ENCODE measurements at places on chromosomes 6 and 20.

DNA sequence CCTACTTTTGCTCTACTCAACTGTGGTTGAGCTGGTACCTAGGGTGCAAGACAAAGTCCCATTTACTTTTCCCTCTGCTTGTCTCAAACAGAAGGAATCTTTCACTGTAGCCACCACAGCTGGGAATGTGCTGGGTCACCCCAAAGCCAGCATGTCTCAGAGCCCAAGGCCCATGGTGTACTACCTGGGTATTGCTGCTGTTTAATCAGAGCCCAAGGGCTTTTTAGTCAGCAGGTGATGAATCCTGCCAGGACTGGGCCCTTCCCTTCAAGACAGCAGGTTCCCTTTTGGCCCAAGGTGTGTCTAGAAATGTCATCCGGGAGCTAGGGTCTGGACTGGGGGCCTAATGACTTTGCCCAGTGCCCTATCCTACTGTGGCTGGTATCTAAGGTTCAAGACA lies 249.8 kb downstream of the HDGFL1 start:
- DNase-seq = peak; percentile 24

GRCh38 chr20:50783390-50783789 lies 11.5 kb upstream of the BCAS4 start:
- DNase-seq = no peak

DNA sequence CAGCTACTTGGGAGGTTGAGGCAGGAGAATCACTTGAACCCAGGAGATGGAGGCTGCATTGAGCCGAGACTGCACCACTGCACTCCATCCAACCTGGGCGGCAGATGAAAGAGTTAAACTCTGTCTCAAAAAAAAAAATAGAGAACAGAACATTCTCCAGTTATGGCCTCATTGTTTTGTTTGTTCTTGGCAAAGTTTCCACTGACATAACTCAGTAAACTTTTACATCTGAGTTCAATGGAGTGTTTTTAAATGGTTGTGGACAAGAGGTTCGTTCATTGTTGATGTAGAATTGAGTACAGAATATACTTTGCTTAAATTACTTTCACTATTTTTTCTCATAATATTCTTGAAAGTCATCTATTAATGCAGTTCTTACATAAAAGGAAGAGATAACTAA lies 42.2 kb upstream of the IFNGR1 start:
- no peak for DNase-seq

DNA sequence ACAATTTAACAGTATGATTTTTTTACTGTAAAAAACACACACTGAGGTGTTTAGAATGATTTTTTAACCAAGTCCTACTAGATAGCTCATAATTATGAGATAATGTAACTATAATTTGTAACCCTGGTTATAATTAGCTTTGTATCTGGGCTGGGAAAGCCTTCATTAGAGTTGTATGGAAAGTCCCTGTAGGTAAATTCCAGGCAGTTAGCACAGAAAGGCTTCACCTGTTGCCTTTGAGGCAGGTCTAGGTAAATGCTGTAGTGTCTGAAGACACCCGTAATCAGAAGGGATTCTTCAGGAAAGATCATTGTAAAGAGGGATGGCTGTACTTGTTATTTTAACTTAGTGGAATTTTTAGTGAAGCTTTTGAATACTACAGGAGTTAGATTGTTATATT lies 1.9 kb downstream of the TMEM200A start:
- peak; percentile 17 for DNase-seq

DNA sequence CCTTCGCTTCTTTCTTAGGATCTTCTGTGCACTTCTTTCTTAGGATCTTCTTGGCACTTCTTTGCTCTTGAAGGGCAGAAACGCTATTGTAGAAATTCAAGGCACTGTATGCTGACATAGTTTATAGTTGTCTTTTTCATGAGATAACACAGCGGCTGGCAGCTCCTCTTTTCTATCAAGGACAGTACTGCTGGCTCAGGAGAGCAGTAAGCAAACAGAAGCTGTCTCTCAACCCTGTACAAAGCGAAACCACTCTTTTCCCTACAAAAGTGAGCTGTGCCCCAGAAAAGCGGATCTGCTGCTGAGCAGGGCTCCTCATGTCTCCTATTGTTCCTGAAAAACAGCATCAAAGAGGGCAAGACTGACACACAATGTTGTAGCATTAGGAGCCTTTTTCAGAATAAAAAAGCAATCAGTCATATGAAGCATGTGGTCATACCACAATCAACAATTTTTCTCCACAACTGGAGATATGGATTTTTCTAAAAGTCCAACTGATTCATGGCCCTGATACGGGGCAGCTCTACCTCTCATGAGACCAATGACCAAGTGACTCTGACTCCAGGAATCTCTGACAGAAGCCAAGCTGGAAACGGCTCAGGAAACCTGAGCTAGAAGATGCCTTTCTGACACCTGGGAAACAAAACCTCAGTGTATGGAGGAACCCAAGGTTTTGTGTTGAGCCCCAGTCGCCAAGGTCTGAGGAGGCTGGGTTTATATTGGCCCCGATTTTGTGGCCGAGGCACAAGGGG lies 255.9 kb downstream of the ESR1 start:
- DNase-seq = no peak

DNA sequence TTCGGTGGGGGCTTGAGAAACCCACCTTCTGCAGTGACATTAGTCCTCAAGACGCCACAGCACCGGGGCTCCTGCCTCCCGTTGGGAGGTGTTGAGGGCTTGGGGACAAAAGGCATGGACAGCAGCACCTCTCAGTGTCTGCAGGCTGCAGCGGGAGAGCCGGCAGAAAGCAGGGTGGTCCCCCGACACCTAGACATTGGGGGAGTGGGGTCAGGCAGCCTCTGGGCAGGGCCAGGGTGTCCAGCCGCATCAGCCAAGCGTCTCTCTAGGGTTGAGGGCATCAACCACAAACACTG lies 264.7 kb downstream of the TAF4 start:
- no peak for DNase-seq

GRCh38 chr20:25313593-25313992 lies 65.7 kb downstream of the PYGB start:
- DNase-seq = no peak

- no peak for DNase-seq
Observed at GRCh38 chr6:107796156-107796555, 28.0 kb downstream of the SCML4 start.

DNA sequence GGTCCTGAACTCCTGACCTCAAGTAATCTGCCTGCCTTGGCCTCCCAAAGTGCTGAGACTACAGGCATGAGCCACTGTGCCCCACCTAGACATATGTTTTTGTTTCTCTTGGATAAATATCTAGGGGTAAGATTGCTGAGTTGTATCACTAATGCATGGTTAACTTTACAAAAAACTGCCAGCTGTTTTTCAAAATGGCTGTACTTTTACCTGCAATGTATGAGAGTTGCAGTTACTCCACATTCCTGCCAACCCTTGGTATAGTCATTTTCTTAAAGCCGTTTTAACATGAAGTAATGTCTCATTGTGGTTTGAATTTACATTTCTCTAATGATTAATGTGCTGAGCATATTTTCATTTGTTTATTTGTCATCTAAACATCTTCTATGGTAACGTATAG lies 289.7 kb downstream of the UTRN start:
- peak; percentile 47 for DNase-seq

DNA sequence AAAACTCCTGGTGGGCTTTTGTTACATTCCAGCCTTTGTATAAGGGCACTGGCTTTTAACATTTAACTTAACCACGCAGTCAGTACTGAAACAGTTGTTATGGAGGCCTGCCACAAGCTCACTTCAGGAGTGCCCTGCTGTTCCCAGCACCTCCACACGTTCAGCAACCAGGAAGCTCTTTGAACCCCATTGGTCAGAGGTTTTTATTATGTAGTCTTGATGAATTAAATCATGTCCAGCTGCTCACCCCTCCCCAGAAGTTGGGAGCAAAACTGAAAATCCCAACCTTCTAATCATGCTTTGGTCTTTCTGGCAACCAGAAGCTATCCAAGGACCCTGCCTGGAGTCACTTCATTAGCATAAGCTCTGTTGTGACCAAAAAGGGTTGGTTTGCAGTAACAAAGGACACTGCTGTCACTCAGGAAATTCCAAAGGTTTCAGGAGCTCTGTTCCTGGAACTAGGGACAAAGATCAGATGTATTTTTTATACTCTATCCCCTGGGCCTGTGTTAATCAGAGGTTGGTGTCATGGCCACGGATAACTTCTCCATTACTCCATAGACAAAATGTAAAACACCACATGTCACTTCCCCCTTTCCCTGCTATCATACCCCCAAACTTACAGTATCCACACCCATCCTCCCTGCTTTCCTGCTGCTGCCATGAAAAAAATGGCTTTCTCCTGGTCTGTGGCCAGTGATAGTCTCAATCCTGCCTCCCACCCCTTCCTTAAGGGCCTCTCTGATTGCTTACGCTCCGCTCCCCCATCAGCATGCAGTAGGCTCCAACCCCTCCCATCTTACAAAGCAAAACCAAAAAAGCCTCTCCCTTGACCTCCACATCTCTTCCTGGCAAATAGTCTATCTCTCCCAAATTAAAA lies 3.1 kb downstream of the ARMC12 start:
- no peak for DNase-seq

GRCh38 chr6:137341681-137342195 lies 122.6 kb upstream of the IFNGR1 start:
- DNase-seq = no peak

DNA sequence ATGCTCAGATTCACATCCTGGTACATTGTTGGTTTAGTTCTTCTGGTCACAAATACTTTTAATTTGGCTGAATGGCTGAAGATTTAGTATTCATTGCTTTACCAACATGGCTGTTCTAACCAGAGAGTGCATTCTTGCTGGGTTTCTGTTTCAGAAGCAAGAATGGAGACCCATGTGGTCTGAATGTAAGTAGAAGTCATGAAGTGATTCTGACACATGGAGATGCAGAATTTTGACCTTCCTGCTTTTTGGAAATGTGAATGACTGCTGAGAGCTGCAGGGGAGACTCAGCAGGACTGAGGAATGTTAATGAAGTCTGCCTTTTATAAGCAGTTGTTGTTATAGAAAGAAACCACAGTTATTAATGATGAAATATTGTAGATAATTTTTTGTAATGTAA lies 576.1 kb upstream of the MARCKS start:
- no peak for DNase-seq

DNA sequence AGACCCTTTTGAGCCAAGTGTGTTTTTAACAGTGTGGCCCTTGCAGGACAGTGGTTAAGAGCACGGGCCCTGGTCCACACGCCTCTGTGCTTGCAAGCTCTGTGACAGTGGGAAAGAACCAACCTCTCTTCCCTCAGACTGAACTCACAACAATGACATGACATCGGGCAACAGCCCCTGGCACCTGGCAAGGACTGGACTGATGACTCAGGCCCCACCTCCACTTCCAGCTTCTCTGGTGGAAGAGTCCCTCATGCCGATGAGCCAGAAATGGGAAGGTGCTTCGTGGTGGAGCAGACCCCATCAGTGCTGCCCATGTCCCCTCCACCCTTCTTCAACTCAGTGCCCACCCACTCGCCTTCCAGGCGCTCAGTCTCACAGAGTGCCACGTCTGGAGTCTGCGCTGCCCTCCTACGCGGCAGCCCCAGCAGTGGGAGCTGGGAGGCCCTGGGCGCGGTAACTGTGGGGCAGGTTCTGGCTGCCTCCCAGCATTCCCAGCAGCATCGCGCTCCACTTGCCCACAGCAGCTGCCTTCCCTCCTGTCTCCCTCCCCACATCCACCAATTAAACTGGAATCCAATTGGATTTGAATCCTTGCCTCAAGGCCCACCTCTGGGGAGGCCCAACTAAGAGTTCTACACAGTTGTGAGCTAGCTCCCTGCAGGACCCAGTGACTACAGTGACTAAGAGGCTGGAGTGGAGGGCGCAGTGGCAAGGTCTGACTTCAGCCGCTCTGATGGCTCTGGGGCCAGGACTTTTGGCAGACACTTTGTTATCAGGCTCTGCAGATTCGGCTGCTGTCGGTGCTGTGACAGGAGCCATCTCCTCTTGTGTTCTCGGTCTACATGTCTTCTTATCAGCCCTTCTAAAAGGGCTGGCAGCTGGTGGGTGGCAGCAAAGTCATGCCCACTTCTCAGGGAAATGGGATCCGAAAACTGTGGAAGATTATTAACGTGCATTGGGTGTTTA lies 156.8 kb upstream of the MLN start:
- DNase-seq = peak; percentile 40
